ENCODE measurements at places on chromosomes 16 and 17. TPM values are rescaled to one million over a fixed set of nuclear protein-coding genes. Genes with fewer than 3 reads are reported as not detected.

DNA sequence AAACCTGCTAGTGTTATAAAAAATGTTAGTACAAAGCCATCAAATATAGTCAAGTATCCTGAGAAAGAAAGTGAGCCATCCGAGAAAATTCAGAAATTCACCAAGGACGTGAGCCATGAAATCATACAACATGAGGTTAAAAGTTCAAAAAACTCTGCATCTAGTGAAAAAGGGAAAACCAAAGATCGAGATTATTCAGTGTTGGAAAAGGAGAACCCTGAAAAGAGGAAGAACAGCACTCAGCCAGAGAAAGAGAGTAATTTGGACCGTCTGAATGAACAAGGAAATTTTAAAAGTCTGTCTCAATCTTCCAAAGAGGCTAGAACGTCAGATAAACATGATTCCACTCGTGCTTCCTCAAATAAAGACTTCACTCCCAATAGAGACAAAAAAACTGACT lies 31.7 kb downstream of the RBBP6 start:
- no peak for DNase-seq

The TCF25 gene
- total RNA-seq: 70.3 TPM

DNA sequence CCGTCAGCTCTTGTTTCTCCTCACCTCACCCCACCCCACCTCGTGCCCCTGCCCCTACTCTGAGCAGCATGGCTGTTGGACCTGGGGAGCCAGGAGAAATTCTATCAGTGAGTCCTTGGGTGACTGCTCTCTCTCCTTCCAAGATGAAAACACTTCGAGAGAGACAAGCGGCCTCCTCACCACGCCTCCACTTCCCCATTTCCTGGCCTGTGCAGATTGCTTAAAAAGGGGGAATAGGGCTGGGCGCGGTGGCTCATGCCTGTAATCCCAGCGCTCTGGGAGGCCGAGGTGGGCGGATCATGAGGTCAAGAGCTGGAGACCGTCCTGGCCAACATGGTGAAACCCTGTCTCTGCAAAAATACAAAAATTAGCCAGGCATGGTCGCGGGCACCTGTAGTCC lies 9.5 kb downstream of the DLX4 start:
- no peak for DNase-seq

DNA sequence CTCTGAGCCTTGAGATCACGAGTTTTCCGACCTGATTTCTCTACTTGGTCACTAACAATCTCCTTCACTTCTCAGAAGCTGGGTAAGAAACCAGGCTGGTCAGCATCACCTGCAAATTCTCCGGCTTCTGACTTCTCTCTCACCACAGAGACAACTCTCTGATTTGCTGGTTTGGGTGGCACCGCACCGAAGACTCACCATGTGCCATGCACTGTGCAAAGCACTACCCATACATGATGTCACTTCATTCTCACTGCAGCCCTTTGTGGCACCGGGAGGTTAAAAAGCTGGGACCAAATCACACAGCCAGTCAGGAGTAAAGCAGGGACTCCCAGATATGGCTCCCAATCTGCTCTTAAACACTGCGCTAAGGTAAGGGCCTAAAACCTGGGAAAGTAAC lies 647 bp downstream of the VAC14 start:
- DNase-seq: no peak

GRCh38 chr17:42321555-42321954 lies 33.3 kb downstream of the STAT5A start:
- no peak for DNase-seq

DNA sequence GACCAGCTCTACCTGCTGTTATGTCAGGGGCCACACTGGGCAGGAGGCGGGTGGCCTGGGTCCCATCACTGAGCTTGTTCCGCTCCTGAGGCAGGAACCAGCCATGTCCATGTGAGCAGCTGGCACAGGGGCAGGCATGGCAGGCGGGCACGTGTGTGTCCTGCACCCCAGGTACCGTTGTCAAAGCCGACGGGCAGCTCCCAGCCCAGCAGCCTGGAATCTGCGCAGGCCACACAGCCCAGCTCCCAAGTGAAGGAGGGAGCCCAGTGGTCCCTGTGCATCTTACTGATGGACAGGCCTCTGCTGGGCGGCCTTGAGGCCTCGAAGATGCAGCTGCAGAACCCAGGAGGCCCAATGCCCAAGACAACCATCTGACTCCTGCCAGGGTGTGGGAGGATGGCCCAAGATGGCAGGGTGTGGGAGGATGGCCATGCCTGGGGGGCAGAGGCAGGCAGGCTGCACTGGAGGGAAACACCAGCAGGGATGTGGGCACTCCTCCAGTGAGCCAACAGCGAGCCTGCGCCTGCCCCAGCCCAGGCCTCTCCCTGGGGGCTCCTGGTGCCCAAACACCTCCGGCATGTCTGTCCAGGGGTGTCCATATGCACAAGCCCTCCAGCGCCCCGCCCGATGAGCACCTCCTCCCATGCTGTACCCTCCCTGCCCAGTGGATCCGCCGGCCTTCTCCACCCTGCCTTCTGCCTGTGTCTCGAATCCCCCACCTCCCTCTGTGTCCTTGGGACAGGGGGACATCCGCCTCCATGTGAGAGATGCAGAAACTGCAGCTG lies 12.8 kb downstream of the FAM83G start:
- DNase-seq: no peak

The GAS2L2 gene
- total RNA-seq: not detected

DNA sequence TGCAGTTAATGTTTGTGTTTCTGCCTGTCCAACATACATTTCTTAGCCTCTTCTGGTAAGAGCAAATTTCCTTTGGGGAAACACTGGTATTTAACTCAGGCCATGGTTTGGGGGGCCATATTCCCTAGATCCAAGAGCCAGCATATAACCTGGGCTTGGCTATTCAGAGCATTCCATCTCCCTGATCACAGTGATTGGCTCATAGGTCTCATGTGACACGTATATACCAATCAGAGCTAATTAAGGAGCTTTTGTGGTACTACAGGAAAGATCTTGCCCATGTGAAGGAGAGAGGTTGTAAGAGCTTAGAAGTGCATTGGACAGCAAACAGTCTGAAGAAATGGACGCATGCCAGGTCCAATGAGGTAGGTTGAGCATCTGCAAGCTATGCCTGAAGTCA lies 33.4 kb upstream of the GPR139 start:
- no peak for DNase-seq

DNA sequence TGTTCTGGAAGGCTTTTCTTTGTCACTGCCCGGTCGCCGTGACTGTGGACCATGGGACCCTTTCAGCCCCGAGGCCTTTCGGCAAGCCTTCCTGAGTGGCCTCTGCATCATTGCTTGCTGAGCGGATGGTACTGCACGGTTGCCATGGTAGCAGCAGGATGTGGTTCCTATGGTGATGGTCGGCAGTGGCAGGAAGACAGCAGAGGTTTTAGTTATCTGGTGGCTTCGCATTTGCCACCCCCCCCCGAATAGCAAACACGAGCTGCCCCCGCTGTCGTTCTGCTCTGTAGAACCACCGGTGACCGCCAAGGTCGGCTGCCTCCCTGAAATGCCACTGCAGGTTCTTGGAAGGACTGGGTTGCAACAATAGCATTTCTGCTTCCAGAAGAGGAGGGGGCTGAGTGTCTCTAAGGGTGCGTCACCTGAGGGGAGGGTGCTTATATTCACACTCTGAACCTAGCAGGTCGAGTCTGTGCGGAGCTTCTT lies 76.6 kb downstream of the CMIP start:
- DNase-seq: no peak

GRCh38 chr17:47066841-47067682 lies 88.0 kb upstream of the RPRML start:
- DNase-seq: peak; percentile 89

The CA4 gene
- total RNA-seq: not detected

The WNT9B gene
- not detected for total RNA-seq

The DRC7 gene
- total RNA-seq: not detected

- peak; percentile 33 for DNase-seq
Measured at GRCh38 chr17:46192439-46193150, 634 bp downstream of the KANSL1 start.

DNA sequence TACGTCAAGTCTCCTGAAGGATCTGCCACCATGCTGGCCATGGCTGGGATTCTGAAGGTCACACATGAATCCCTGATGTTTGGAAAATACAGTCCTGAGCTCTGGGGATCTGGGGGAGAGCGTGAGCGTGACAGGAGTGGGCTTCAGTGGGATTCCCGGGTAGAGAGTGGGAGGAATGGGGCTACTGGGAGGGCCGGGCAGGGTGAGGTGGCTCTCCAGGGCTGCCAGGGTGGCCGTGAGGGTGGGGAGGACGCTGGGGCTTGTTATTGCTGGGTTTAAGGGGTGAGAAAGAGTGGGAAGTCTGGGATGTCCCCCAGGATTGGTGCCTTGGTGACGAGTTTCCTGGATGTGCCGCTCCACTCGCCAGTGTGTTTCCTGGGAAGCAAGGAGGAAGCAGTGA lies 31.3 kb downstream of the FOXL1 start:
- DNase-seq: no peak

- no peak for DNase-seq
Measured at GRCh38 chr16:22093996-22094395, 1.7 kb downstream of the VWA3A start.

GRCh38 chr17:45170280-45170930 lies 8.7 kb downstream of the HEXIM2 start:
- peak; percentile 76 for DNase-seq

- peak; percentile 75 for DNase-seq
Measured at GRCh38 chr16:68265078-68265920, 973 bp downstream of the SLC7A6 start.

- DNase-seq: no peak
Measured at GRCh38 chr17:7576432-7576937, 3.0 kb upstream of the CD68 start.

The ZG16B gene
- 18.7 TPM for total RNA-seq

DNA sequence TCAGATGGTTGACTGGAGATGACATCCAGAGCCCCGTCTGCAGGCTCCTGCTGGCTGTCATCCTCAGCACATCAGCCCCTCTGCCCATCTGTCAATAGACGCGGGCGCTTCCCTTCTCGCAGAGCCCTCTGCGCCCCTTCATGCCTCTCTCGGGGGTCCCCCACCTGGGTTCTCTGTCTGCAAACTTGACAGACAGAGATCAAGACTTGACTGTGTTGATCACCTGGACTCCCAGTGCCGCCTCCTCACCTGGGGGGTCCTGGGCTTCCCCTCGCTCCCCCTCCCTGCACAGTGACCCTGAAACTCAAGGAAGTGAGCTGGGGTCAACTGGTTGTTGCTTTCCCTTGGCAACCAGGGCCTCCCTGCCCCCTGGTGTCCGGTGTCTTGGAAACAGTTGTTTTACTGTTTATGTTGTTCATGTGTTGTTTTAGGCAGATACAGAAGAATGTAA lies 31.9 kb downstream of the RNF213 start:
- no peak for DNase-seq

- DNase-seq: no peak
Measured at GRCh38 chr16:55508271-55508921, 476 bp upstream of the LPCAT2 start.

DNA sequence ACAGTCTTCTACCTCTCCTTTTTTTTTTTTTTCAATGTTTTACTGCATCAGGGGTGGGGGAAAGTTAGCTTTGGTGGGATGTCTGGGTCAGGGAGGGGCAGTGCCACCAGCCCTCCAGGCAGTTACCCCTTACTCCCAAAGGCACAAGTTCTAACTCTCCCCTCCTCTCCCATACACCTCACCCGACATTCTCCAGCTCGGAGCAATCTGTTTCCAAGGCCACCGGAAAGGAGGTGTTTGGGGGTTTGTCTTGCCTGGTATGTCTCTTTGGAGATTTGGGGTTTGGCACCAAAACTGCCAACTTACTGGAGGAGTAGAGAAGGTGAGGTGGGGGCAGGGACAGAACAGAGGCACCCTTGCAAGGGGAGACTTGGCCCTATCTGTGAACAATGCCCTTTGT lies 4.7 kb downstream of the DLX3 start:
- no peak for DNase-seq

The ERN2 gene
- not detected for total RNA-seq

- no peak for DNase-seq
Measured at GRCh38 chr17:5897275-5897911, 172.8 kb upstream of the WSCD1 start.

The KRT28 gene
- total RNA-seq: not detected

The UMOD gene
- total RNA-seq: not detected

The SLC52A1 gene
- 0.12 TPM for total RNA-seq

- DNase-seq: peak; percentile 4
Measured at GRCh38 chr16:3317315-3317999, 12.2 kb downstream of the ZNF75A start.

GRCh38 chr17:42279776-42280630 lies 3.8 kb upstream of the STAT5B start:
- no peak for DNase-seq

- no peak for DNase-seq
Measured at GRCh38 chr16:89375021-89375420, 115.3 kb downstream of the ANKRD11 start.

All from NCI-H460 (cell line).